ENCODE measurements at places on chromosomes 5 and 9.

GRCh38 chr9:122258886-122259415, 5.7 kb downstream of the RBM18 start:
- no peak for DNase-seq

- DNase-seq: no peak
These were observed 142.1 kb downstream of the MED10 start for GRCh38 chr5:6236170-6236793.

DNA sequence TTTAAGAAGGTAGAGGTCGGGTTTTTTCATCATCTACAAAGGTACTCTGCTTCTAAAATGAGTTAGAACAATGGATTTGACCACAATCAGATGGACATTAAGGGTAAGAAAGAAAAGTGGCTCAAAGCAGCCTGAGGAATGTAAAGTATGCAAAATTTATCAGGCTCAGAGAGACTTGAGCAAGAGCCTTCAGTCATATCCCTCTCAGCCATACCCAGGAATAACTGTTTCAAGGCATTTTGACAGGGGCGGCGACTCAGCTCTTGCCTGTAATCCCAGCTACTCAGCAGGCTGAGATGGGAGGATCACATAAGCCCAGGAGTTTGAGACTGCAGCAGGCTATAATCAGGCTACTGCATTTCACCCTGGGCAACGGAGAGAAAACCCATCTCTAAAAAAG, 38.8 kb upstream of the ANXA2R start:
- DNase-seq: peak; percentile 31

DNA sequence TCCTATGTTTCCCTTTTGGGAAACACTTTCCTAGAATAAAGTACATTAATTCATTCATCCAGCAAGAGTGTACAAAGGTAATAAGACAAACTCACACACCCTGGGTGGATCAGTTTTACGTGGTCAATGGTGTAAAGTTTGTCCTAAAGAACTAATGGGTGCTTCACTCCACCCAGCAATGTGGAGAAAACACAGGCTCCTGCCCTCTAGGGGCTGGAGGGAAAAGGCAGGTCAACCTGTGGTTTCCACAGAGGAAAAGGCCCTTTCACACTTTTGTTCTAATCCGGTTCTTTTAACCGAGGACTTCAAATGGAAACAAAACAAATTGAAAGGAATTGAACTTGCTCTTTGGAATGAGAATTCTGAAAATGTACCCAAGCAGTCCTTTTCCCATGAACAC, 80.9 kb upstream of the SPOCK1 start:
- no peak for DNase-seq

- no peak for DNase-seq
These were observed 3.5 kb upstream of the PHYHD1 start for GRCh38 chr9:128917151-128917849.

- DNase-seq: no peak
These were observed 19.3 kb upstream of the GRAMD2B start for GRCh38 chr5:126403876-126404275.

GRCh38 chr5:150289551-150290390, at the start of gene CAMK2A:
Gene CAMK2A, minus strand, starts transcription at chr5:150289773. Its CDS starts 148 bp downstream, at chr5:150289625.
- no peak for DNase-seq

DNA sequence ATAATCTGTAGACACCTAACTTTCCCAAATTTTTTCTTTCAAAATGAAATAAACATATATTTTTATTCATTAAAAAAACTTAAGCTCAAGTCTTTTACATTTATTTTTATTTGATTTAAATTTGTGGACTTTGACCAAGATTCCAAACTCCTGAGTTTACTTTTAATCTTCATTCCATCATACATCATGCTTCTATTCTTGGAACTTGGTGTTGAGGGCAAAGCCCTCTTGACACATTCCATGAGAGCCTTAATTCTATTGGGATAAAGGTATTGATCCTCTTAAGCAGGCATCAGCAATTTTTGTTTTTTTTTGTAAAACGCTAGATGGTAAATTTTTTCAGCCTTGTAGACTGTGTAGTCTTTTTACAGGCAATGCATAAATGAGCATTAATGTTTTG, 53.6 kb downstream of the FBXO4 start:
- no peak for DNase-seq

DNA sequence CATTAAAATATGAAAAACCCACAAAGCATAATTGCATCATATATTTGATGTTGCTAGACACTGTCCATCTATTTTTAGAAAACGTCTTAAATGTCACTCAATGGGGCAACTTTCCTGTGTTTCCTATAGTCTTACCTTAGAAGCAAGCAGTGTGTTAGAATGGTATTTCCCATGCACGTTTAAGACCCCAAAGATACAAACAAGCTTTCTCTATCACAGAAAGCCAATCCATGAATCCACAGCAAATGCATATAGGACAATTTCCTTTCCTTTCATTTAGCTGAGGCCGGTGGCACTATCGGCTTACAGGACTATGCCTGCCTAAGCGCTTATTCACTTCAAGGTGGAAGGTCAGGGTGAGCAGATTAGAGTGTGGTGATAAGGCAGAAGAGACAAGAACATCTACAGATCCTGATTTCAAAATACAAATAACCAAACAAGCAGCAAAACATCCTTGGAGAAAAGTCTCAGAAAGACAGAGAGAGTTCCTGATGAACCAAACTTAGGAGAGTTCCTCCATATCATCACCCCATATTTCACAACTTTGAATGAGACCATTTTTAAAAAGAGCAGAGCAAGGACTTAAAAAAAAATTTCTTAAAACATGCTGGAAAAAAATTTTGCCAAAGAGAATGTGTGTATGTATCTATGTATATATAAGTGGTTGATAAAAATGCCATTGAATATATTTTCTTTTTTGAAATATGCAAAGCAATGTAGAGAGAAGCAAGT, 57.2 kb downstream of the MEF2C start:
- DNase-seq: no peak

DNA sequence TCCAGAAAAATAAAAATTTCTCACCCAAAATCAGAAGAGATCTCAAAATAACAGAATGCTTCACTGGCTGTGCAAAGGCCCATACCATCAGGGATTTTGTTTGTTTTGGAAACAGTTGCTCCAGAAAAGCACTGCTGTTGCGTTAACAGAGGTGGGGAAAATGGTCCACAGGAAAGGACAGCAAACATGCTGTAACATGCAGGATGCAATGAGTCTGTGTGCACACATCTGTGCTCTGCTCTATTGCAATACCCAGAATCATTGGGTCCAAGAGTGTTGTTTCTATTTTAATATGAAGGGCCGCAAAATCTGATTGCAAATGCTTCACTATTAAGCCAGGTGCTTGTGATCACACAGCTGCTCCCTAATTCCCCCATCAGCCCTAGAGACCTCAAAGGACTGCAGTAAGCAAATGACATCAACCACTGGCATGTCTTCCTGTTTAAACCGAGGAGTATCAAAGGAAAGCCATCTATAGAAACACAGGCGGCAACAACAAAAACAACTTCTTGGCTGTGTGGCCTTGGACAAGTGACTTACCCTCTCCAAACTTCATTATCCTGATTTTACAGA, 141.0 kb downstream of the DCP2 start:
- no peak for DNase-seq

- DNase-seq: no peak
These were observed 36.2 kb upstream of the ROR2 start for GRCh38 chr9:91986248-91986647.

DNA sequence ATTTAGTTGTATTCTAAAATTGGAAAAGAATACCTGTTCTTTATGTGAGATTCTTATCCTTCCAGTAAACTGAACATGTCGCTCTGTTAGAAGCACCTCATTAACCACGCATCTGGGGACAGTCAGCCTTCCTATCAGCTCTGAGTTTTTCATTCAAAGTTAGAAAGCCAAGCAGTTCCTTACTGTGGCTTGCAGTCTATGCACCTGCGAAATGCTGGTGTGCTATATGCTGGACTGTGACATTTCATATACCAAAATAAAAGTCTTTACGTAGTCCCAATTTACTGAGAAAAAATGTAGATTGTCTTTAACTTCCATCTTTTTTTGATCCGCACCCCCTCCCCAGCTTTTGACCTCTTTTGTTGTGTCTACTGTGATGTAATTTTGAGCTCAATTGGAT, 4.3 kb downstream of the ANP32B start:
- no peak for DNase-seq

GRCh38 chr5:126848253-126848652, 71.3 kb downstream of the LMNB1 start:
- no peak for DNase-seq

DNA sequence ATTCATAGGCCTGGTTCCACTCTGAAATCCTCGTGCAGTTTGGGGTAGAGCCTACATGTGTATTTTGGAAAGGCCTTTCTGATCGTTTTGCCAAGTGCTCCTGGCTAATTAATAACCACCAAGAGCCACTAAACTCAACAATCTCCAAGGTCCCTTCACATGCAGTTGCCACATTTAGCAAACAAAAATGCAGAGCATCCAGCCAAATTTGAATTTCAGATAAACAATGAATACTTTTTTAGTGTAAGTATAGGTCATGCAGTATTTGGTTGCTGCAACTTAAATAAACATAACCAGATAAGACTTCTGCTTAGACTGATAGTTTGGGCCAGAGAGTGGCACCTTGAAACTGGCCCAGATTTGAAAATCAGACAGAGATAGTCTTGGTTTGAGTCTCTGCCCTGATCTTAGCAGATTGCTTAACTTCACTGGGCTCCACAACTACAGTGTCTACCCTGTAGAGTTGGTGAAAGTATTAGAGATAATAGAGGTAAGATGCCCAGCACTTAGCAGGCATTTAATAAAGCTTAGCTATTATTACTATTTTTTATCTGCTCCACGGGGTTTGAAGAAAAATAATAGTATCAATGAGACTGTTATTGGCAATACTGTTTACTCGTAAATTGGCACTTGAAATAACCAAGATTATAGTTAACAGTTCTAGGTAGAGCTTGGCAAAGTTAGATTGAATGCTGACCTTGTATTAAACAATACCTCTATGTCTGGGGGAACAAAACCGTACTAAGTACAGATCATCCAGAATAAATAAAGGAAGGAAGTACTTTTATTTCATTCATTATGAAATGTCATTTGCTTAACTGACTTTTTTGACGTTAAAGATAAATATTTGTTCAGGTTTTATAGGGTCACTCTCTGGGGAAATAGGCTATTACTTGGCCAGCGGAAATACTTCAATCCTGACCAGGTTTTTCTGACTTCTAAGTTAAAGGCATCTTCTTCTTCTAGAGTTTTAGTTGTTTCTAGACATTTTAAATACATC, 274.8 kb downstream of the DOCK8 start:
- DNase-seq: no peak

DNA sequence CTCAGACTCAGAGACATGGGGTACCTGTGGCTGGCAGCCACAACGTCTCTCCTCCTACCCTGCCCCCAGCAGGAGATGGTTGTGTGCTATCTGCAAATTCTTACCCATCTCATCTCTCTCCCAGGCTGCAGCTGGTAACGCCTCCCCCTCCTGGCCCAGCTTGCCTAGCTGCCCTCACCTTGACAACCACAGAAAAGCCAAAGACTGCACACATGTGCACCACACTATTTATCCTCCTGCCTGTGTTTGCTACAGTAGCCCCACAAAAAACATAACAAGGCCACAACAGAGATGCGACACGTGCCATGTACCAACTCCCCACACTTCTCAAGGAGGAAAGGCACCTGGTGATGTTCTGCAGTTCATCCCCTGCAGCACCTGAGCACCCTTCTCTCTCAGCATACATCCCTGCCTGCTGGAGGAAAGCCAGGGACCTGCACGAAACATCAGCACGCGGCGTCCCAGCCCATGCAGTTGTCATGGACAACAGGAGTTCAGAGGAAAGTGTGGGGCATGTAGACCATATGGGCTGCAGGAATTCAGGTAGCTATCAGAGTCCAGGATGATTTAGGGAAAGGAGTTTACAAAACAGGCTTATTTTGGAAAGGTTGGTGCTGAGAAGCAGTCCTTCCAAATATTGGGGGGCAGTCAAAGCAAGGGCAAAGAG, 168.7 kb downstream of the C5orf15 start:
- DNase-seq: no peak

GRCh38 chr9:68507130-68507805, 33.4 kb downstream of the TMEM252 start:
- DNase-seq: peak; percentile 15

GRCh38 chr5:12242950-12243888, 339.0 kb upstream of the CTNND2 start:
- peak; percentile 25 for DNase-seq

DNA sequence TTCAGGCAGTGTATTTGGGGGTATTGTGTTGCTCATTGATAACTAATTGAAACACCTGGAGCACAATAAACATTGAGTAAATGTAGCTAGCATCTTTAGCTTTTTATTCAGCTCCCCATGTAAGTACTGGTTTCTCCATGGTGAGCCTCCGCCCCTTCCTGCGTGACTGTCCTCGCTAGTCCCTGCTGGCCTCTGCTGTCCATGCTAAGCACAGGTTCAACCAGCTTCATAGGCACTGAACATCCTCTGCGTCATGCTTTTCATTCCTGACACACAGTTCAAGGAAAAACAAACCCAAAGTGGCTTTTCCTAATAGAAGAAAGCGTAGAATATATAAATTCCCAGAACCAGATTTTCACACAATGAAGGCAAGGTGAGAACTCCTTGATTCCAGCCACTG, 27.3 kb upstream of the DAP start:
- DNase-seq: peak; percentile 14

GRCh38 chr5:2223303-2223702, 340.6 kb upstream of the IRX4 start:
- DNase-seq: no peak
